ENCODE measurements at places on chromosomes 4 and X. TPM values are rescaled to one million over a fixed set of nuclear protein-coding genes. Genes with fewer than 3 reads are reported as not detected.

DNA sequence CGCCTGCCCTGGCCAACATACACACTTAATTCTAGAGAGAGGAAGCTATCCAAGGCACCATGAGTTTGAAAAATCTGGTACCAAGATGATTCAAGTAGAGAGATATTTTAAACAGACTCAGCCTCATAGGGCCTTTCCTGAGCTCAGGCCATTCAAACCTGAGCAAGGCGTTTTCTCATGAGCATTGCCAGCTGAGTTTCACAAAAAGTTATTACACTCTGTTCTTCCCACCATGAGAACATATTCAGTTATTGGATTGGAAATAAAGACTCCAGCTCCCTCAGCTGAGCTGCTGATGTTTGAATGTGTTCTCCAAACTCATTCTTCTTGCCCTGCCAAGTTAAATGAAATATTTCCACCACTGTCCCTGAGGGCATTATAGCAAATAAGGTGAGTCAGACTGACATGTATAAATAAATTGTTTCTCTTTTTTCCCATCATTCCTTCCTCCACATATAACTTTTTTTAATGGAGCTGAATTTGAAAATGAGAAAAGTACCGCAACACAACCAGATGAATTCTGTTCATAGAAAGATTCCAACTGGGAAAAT lies 429.6 kb downstream of the RAB28 start:
- no peak for DNase-seq
- H3K4me1 ChIP-seq = no peaks in the 10 kb centered on the region
- no peaks in the 10 kb centered on the region for H3K36me3 ChIP-seq
- H3K27ac ChIP-seq = no peak overlapping the region

DNA sequence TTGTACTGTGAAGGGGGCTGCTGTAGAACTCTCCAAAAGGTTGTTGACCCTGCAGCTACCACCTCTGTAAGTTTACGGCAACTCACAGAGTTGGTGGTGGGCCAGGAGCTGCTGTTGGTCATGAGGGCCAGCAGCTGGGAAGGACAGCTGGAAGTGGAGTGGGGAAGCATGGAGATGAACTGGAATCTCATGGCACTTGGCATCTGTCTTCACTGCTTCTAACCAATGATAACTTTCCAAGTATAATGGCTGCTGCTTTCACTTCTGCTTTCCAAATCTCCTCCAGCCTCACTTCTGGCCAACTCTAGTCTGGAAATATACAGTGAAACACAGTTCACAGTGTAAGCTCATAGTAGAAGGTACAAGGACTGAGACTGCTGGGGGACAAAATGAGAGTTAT lies 126.5 kb upstream of the INTU start:
- H3K4me1 ChIP-seq = no peaks in the 10 kb centered on the region
- no peak for DNase-seq
- no peaks in the 10 kb centered on the region for H3K36me3 ChIP-seq

DNA sequence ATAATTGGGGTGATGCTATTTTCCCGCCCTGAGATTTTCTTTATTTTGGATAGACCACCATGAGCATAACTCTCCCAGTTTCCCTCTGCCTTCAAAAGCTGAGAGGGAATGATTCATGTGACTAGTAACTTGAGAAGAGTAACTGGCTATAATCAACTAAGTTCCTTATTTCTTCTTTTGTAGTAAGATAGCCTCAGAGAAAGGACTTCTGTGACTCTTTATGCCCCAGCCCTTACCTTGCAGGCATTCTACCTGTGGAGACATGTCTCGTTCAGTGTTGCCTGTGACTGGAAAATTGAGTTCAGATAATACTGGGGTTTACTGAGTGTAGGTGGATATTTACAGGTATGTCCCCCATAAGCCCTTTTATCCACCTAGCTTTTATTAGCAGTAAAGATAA lies 715.4 kb upstream of the HS3ST1 start:
- no peaks in the 10 kb centered on the region for H3K4me1 ChIP-seq
- no peaks in the 10 kb centered on the region for H3K27me3 ChIP-seq
- no peak overlapping the region for H3K27ac ChIP-seq

GRCh38 chr4:175308236-175308635 lies 390.1 kb downstream of the ADAM29 start:
- H3K36me3 ChIP-seq = no peaks in the 10 kb centered on the region
- H3K4me3 ChIP-seq = no peak overlapping the region
- DNase-seq = no peak
- no peaks in the 10 kb centered on the region for H3K4me1 ChIP-seq
- H3K27me3 ChIP-seq = no peaks in the 10 kb centered on the region

GRCh38 chr4:108926061-108926460 lies 163.2 kb upstream of the ETNPPL start:
- no peak for DNase-seq
- no peak overlapping the region for H3K27ac ChIP-seq

- no peak overlapping the region for H3K4me3 ChIP-seq
- H3K27ac ChIP-seq = no peak overlapping the region
- H3K27me3 ChIP-seq = no peaks in the 10 kb centered on the region
- no peaks in the 10 kb centered on the region for H3K36me3 ChIP-seq
- no peak for DNase-seq
Measured at GRCh38 chrX:40392599-40392998, 188.2 kb upstream of the ATP6AP2 start.

- no peak overlapping the region for H3K27ac ChIP-seq
- no peak overlapping the region for H3K4me3 ChIP-seq
- H3K4me1 ChIP-seq = no peaks in the 10 kb centered on the region
Measured at GRCh38 chrX:11591723-11592346, 73.9 kb downstream of the ARHGAP6 start.

The BEX5 gene
- 7.0 TPM for total RNA-seq

Data from CD4-positive, CD25-positive, alpha-beta regulatory T cell (primary cell).